ENCODE measurements at places on chromosomes 3 and 15.

DNA sequence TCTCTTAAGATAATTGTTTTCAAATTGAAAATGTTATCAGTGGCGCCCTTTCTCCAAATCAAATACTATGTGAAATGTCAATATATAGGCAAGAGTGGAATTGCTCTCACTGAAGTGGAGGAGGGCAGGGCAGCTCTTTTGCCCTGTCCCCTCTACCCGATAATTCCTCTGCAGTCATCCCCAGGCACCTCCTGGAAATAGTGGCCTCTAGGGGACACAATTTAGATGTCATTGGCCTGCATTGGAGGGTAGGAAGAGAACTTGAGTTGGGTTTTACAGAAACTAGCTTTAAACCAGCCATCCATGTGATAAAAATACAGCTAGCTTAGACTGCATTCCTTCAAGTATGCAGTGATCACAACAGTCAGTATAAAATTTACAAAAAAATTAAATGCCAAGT is 288.9 kb downstream of the EDEM1 start:
- no peak for DNase-seq

GRCh38 chr3:168249205-168249549 is 153.5 kb upstream of the GOLIM4 start:
- DNase-seq = no peak

DNA sequence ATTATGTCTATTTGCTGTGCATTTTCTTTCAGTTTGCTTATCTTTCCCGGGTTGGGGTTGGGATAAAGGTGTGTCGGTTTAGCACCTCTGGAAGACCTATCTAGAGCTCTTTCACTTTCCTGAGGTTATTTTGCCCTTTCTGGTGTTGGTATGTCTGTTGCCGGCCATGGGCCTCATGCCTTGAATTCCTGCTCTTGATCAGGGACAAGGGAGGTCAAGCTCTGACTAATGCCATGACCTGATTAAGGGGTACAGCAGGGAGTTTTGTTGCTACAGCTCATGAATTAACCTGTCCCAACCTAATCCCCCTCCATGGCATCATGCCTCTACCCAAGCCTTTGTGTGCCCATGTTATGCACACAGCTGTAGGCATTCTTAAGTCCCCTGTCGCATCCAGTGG is 70.5 kb upstream of the GOLGA6B start:
- DNase-seq = no peak

DNA sequence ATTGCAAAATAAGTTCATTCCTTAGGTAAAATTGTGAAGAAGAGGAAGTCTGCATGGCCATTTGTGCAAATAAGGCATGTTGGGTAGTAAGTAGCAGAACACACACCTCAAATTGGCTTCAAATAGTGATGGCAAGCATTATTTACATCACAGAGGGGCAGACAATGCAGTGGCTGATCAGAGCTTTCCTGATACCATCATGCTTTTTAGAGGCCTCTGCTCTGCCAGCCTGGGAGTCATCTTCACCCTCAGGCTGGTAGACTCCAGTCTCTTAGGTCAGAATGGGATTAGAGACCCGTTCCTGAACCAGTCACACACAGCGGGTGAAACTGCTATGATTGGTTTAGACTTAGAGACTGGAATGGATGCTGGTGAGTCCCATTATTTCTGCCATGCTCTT is 396.0 kb upstream of the MCTP2 start:
- no peak for DNase-seq

GRCh38 chr15:84871428-84871985 is 13.0 kb upstream of the SLC28A1 start:
- no peak for DNase-seq

- peak; percentile 9 for DNase-seq
These were observed 965 bp downstream of the FLNB start for GRCh38 chr3:58009026-58009748.

- no peak for DNase-seq
These were observed 4.9 kb downstream of the RFTN1 start for GRCh38 chr3:16508591-16508995.

GRCh38 chr15:72912996-72913395 is 129.4 kb upstream of the ADPGK start:
- DNase-seq = no peak

DNA sequence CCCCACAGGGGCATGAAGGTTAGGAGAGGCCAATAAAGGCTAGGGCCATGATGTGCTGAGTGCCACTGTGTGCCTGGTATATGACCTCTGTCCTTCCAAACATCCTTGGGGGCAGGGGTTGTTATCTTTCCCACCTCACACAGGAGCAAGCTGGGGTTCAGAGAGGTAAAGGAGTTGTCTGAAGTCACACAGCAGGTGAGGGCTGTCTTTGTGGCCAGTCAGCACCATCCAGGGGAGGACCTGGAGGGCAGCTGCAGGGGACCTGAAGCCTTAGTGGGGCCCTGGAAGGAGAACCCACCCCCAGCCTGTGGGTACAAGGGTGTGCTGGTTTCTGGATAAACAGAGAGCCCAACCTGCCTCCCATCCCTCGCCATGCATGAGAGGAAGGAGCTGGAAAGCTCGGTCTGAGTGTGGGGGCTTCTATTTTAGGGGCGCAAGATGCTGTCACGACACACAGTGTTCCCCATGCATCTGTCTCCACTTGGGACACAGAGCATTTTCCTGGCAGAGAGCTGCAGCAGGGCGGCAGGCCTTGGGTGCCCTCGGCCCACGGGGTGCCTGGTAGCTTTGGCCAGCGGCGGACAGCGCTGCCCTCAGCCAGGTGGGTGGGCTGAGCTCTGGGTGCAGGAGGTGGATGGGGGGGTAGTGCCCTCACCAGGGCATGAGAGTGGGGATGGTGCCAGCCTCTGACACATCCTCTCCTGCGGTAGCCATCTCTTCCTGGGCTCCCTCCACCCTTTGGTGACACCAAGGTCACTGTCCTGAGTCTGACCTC is 14.7 kb downstream of the IQSEC1 start:
- DNase-seq = no peak

GRCh38 chr3:33650495-33650894 is 67.6 kb downstream of the CLASP2 start:
- no peak for DNase-seq

DNA sequence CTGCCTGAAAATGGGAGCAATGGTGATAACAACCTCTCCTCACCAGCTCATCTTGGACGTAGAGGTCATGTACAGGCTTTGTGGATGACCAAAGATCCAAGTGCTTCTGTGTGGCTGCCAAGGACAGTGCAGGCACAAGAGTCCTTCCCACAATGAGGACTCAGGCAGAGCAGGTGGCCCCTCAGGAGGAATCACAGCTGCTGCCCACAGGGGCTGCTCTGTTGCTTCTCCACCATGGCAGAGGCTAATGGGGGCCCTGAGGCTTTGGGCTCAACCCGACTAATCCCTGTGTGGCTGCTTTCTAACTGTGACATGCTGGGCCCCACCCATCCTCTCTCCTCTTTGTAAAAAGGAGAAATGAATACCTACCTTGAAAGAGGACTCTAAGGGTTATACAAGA is 58.1 kb upstream of the MRPS22 start:
- no peak for DNase-seq

DNA sequence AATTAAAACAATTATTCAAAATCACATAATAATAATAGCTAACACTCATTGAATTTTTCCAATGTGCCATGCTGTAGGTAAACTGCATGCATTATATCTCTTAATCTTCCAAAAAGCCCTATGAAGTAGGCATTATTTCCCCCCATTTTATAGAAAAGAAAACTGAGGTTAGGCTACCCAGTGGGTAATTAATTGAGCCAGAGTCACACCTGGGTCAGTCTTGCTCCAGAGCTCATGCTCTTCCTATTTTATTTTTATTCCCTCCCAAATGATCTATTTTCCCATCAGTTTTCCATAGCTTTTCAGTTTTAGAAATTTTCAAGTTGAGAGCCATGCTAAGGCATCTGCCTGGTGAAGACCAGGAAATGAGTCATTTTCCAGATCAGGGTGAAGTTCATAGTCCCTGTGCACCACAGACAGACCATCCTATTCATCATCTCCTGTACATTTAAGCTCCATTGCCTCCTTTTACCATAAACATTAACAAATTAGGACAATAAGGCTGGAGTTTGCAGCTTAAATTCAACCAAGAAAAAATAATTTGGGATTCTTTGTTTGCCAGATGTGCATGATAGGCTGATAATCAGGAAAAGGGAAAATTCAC is 417.3 kb downstream of the OTOL1 start:
- DNase-seq = no peak

DNA sequence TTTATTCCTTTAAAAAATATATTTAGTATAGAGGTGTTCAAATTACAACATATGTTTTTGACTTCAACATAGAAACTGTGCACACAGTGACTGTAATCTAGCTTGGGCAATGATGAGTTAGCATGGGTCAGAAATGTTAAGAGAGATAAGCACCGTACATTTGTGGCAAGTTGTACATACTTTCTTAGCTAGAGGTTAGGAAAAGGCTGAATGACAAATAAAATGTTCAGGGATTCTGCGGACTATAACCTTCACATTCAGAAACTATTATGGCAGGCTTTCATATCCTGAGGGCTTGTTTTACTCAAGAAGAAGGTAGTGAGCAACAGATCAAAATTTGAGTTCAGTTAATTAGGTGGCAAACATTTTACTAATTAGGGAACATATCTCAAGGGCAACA is 379.7 kb upstream of the EPHA6 start:
- DNase-seq = no peak

GRCh38 chr15:49748791-49749190 is 127.9 kb downstream of the DTWD1 start:
- no peak for DNase-seq

DNA sequence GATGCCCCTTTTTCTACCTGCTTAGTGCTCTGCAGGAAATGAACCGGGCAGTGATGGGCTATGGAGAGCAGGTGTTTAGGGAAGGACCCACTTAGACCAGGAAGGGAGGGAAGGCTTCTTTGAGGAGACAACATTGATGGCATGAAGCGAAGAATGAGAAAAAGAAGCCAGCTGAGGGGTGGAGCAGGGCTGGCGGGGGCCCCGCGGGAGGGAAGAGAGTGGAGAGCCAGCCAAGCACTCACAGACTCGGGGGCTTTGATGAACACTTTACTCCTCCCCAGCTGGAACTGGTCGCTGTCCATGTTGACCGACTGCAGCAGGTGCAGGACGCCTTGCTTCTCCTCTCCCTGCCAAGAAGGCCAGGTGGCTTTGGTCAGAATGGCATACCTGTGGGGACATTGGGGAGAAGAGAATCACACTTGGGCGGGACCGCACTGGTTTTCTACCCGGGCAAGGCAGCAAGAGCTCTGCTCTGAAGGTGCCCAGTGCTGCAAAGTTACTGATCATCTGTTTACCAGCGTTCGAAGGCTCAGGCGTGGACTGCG is 28.4 kb upstream of the LDHAL6B start:
- no peak for DNase-seq

GRCh38 chr15:29470794-29471193 is 201.2 kb upstream of the NSMCE3 start:
- DNase-seq = no peak

DNA sequence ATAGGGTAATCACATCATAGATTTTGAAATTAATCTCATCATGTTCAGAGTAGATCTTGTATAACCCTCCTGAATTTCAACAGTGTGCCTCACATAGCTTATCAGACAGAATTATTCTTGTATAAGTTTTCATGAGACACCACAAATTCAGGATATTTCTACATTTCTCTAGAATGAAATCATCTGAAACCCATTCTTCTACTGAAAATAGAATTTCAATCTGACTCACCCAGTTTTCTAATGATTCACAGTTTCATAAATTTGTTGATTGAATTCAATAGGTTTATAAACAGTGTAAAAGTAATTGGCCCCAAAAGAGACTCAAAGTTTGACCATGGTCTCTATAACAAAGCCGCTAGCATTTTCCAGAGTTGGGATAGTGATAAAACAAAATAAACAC is 1082.6 kb upstream of the EPHA6 start:
- no peak for DNase-seq

- peak; percentile 52 for DNase-seq
These were observed 679 bp downstream of the IQGAP1 start for GRCh38 chr15:90388462-90389380.

DNA sequence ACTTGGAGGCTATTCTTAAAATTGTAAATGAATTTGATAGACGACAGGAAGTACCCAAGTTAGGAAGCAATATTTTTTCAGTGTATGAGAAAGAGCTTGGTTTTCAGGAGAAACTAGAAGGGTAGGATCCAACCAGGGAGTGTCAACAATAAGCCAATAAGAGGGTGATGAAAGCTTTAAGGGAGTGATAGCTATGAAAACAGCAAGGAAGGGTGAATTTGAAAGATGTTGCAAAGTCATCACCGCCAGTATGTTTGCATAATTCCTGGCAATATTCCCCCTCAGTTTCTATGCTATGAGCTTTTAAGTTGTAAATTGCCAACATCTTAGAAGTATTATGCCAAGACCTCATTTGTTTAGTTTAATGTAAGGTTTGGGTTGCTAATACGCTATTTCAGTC is 11.8 kb upstream of the CSTA start:
- DNase-seq = no peak

- no peak for DNase-seq
These were observed 69.9 kb upstream of the GOLIM4 start for GRCh38 chr3:168165390-168166269.

- DNase-seq = no peak
These were observed 53.1 kb downstream of the SLC30A4 start for GRCh38 chr15:45469441-45469840.

All from stimulated activated CD8-positive, alpha-beta memory T cell treated with anti-CD3 and anti-CD28 coated beads, Interleukin-15, amount 100 ng/mL, for 48 hours (primary cell).